AG04450 (cell line): ENCODE measurements at places on chromosomes 4 and X.

- DNase-seq: no peak
These were observed 13.1 kb downstream of the ARX start for GRCh38 chrX:25002661-25003020.

- no peak for DNase-seq
These were observed 643.3 kb upstream of the FAM241A start for GRCh38 chr4:111501946-111502345.

DNA sequence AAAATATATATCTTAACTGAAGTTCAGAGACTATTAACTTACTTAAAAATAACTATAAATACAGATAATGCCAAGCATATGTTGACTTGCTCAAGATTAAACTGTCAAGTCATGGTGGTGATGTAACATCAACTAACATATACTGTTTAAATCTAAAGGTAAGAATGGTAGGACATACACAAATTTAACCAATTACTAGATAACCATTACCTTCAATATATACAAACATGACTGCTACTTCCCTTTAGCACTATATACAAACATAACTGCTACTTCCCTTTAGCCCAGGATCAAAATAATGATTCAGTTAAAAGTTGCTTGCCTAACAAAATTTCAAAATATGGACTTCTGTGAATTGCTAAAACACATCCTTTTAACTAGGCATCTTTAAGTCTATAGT, 14.9 kb downstream of the HNRNPD start:
- DNase-seq: no peak

DNA sequence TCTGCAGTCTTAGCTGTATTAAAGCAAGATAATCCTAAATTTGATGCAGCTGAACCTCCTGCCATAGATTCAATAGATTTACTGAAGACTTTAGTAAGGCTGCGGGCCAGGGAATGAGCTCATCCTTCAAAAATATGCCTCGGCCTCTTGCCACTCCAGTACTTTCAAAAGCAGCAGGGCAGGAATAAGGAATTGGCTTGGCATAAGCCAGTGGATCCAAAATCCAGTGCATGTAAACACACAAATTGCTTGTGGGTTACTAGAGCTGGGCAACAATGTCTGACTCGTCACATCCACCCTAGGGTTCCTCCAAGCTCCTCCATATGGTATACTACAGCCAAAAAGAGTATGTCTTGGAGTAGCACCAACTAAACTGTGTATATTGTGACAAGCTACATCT, 165.0 kb downstream of the AMELX start:
- DNase-seq: no peak

GRCh38 chr4:7771541-7772507, 167.8 kb downstream of the AFAP1 start:
- DNase-seq: no peak

- DNase-seq: no peak
These were observed 19.7 kb downstream of the SPIN3 start for GRCh38 chrX:56975611-56976010.

- DNase-seq: no peak
These were observed 79.6 kb downstream of the CCKAR start for GRCh38 chr4:26410385-26411293.

DNA sequence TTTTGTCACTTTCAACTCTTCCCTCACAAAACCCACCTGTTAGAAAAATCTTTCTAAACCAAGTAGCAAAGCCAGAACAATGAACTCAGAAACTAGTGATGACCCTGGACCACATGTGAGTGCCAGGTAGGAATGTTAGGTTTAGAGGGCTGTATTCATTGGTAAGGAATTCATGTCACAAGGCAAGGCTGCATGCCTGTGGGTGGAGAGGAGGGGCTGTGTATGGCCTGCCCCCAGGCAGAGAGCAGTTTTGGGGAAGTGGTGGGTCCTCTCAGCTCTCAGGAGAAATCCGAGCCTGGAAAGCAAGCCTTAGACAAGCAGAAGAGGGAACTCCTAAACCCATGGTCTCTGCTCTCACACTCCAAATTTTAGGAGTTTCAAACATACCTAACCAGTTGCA, 2.4 kb downstream of the RNF175 start:
- DNase-seq: no peak

GRCh38 chrX:36102425-36102824, 182.9 kb downstream of the CFAP47 start:
- DNase-seq: no peak

- no peak for DNase-seq
These were observed 662 bp downstream of the APBB2 start for GRCh38 chr4:41213625-41214135.

DNA sequence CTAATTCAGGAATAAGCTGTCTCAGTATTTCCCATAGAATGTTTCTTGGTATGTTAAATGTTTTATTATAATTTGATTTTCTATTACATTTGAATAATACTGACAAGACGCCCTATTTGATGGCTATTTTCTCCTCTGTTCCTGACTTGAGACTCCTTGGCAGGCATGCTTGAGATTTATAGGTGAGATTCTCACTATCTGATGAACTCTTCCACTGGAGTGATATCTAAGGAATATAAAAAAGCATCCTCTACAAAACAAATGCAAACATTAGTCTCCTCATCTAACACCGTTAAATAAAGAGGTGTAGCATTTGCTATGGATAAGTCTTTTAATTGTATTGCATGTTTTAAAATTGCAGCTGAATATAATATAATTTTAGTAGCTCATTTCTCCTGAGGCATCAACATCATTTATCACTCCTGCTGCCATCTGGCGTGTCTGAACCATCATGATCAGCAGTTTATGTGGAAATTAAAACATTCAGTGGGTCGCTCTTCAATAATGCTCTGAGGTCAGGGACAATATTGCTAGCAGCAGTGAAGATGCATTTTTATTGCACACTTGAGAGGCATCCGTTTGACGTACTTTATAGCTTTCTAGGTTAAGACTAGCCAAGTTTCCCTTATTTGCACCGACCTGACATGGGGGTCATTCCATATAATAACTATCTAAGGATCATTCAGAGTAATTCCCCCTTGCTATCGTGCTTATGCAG, 210.4 kb upstream of the GALNTL6 start:
- no peak for DNase-seq

- no peak for DNase-seq
These were observed 151.3 kb upstream of the FAM47C start for GRCh38 chrX:36856849-36857248.

- DNase-seq: no peak
These were observed 88.6 kb upstream of the MAD2L1 start for GRCh38 chr4:120155287-120155686.

- no peak for DNase-seq
These were observed 102.4 kb upstream of the TBL1X start for GRCh38 chrX:9362363-9362928.

DNA sequence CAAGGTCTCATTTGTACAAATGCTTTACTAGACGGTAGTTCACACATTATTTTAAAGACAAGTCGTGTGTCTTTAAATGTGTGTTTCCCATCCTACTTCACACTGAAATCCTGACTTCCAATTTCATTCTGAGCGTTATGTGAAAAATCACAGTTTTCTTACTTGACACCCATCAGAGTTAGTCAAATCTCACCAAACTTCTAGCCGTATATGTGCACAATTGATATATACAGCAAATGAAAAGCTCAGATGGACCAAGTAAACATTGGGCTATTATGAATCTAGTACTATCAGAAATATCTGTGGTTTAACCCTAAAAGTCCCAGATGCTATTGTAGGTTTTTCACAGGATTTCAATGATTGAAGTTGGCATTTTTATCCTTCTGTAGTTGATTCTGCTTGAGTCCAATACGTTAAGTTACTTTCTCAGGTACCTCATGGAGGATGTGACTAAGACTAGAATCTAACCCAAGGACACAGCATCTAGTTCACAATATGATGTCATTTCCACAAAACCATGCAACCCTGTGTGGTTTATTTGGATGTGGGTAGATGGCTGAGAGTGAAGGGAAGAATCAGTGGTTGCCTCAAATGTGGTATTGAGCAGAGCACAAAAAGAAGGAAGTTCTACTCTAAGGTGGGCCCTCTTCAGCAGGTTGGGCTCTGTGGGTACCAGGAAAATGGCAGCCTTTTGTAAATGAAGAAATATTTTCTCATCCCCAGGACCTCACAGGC, 22.1 kb upstream of the TRIM60 start:
- no peak for DNase-seq

- DNase-seq: no peak
These were observed 172.6 kb upstream of the PSAPL1 start for GRCh38 chr4:7607156-7607910.

- DNase-seq: peak; percentile 38
These were observed 56.9 kb upstream of the TADA2B start for GRCh38 chr4:6986072-6986780.

GRCh38 chr4:44646151-44646550, 5.3 kb downstream of the YIPF7 start:
- DNase-seq: no peak

GRCh38 chrX:155577682-155578081, 35.1 kb downstream of the TMLHE start:
- DNase-seq: no peak

DNA sequence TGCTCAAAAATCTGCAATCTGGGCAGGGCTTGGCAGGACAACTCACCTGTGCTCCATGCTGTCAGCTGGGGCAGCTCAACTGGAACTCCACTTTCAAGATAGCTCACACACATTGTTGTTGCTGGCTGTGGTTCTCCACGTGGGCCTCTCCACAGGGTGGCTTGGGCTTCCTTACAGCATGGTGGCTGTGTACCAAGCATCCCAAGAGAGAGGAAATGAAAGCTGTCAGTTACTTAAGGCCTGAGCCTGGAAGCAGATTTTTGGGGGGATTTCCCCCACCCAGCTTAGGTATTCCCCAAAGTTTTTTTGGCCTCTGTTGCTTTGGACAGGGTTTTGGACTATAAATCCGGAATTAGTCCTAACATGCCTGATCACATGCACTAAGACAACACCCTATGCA, 81.0 kb downstream of the BCOR start:
- no peak for DNase-seq

- DNase-seq: no peak
These were observed 70.8 kb upstream of the BCOR start for GRCh38 chrX:40168480-40169011.

GRCh38 chr4:129364747-129365452, 268.9 kb downstream of the C4orf33 start:
- DNase-seq: no peak

DNA sequence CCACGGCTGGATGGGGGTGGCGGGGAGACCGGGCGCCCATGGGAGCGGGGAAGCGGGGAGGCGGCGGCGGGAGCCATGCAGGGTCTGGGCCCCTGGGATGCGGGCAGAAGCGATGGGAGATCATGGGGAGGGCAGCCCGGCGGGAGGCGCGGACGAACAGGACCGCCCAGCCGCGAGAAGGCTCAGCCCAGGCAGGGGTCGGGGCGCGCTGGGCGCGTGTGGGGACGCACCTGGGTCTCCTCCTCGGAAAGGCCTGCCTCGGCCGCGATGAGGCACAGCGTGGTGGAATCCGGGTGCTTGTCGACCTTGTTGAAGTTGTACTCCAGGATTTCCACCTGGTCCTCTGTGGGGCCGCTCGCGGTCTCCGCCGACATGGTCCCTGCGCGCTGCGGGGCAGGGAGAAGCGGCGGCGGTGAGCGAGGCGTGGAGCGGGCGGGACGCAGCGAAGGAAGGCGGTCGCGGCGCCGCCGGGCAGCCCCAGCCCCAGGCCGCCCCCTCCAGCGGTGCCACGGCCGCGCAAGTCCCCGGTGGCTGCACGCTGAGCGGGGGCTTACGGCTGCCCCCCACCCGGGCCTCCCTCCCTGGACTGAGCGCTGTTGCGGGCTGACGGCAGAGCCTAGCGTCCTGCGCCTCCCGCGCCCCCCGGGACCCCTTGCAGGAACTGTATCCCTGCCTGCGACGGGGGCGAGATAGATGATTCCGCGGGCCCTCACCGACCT, 25.3 kb downstream of the HOPX start:
- DNase-seq: no peak

DNA sequence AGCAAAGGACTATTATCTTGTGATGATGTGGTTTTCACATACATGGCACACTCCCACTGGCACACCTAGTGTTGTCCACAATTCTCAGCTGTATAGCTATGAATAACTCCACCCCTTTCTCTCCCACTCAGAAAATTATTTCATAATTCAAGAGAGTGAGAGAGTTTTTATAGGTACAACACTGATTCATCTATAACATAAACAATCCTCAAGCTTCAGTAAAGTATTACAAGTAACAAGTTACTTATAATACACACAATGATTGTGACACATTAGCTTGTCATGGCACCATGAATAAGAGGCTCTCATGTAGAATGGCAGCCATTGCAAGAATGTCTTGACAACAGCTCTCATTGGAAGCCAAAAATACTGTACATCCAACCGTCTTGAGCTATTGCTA, 43.9 kb downstream of the RAB40A start:
- DNase-seq: no peak

DNA sequence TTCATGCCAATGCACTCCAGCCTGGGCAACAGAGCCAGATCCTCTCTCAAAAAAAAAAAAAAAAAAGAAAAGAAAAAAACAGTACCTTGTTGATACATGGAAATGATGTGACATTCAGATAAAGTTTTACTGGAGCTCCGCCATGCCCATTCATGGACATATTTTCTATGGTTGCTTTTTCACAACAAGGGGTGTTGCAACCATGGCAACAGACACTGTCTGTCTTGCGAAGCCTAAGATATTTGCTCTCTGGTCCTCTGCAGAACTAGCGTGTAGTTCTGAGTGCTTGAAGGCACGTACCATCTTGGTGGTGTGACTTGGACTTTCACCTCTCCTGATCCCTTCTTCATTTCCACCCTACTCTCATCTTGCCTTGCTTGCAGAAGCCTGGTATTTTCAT, 53.2 kb downstream of the TBL1X start:
- no peak for DNase-seq

DNA sequence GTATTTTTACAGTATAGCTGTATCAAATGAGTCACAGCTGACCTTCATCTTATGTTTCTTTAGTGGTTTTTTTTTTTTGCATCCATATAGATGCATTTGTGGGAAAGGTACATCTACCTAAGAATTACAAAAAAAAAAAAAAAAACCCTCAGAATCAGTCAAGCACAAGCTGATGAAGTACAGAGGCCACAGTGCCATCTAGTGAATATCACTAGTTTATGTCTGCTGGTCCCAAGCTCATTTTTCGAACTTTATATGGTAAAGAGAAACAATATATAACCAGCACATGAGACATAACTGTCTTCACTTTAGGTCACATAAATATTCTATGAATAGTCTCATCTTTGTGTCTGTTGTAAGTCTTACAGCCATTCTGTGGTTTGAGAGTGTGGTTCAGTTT, 220.1 kb downstream of the DLG3 start:
- no peak for DNase-seq

DNA sequence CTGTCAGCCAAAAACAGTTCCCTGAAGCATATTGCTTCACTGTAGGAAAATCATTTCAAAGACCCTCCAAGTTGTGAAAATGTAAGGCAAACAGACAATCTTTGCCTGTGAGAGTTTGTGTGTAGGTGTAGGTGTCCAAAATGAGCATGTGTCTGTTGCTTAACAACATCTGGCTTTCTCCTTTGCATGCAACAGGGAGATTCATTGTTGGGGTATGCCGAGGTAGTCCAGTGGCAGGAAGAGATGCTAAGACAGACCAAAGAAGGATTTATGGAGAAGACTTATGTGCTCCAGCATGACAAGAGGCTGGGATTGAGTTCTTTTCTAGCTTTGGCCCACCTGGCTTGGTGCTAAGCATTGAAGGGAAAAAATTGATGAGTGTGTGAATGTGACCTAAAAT, 29.8 kb upstream of the SMAD1 start:
- DNase-seq: no peak
